ENCODE measurements at places on chromosomes 1 and 21. TPM values are rescaled to one million over a fixed set of nuclear protein-coding genes. Genes with fewer than 3 reads are reported as not detected.

- DNase-seq, result no peak
These were observed 5.0 kb downstream of the ENTREP3 start for GRCh38 chr1:155250246-155250632.

- DNase-seq, result no peak
These were observed at the start of gene EXTL1 for GRCh38 chr1:26021647-26022403. Gene EXTL1, plus strand, starts transcription at chr1:26021775. Its CDS starts 872 bp downstream, at chr1:26022647.

DNA sequence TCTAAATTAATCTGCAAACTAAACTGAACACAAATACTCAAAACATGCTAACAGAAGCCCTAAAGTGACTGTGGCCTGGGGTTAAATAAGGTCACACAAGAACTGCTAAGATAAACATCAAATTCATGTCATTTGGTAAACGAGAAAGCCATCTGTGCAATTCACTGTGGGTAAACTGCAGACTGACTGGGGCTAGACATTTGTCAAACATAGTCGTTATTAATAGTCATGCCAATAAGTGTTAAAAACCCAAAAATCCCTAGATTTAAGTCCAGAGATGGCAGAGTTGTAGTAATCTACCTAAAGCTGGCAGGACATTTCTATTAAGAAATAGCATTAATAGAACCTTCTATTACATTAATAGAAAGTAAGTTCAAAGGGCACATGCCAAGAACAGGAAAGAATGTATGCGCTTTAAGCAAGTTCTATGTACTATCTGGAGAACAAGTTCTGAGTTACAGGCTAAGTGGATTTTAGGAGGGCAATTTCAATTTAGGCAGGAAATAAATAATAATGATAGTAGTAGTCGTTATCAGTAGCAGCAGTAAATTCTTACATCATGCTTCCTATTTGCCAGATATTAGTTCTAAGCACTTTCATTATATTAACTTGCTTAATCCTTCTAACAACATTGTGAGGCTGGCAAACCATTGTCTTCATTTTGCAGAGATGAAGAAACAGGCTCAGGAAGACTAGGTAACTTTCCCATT is 8.6 kb downstream of the EDEM3 start:
- no peak for DNase-seq

DNA sequence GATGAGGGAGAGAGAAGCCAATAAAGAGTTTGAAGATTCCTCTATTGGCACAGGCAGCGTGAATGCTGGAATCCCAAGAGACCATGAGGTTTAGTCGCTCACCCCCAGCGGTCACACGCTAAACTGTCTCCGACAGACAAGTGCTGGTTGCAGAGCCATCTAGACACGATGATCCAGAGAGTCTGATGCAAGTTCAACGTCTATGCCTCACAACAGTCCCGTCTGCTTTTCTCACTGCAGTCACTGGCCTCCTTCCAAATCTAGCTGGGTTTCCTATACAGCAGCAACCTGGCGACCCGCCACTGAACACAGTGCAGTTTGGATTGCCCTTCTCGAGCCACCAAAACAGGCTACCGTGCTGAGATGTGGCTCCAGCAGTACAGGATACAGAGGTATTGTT is 98.6 kb upstream of the KRTAP19-8 start:
- no peak for DNase-seq

DNA sequence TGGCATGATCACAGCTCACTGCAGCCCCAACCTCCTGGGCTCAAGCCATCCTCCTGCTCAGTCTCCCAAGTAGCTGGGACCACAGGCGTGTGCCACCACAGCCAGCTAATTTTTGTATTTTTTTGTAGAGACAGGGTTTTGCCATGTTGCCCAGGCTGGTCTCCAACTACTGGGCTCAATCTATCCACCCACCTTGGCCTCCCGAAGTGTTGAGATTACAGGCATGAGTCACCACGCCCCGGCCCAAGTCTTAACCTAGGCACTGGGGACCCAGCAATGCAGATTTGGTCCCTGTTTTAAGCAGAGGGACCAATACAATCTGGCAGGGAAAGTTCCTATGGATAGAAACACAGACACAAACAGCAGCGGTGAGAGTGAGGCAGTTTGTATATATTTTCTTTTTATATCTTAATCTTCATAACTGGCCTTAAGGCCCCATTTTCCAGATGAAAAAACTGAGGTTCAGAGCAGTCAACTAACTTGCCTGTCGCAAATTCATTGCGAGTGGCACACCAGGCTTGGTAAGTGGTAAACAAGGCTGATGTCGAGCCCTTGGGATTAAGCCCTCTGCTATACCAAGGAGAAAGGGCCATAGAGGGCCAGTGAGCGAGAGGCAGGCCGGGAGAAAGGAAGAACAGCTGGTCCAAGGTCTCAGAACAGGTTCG is 77.8 kb upstream of the TINAGL1 start:
- peak; percentile 2 for DNase-seq

DNA sequence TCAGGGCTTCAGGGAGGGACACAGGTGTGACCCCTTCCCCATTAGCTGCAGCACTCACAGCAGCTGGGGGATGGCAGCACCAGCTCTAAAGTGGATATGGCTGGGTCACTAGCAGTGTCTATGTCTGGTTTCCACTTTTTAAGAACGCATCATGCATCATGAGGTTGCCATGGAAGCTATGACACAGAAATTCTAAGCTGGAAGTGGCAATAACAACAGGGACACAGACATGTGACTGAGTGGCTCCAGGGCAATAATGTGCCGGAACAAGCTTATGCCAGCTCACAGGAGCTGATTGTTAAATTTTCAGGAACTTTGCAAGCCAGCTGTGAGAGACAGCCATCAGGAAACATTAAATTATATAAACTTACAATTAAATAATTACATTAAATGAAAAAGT is 51.2 kb upstream of the NFASC start:
- no peak for DNase-seq

The LCE3E gene
- not detected for total RNA-seq
